Activated CD4-positive, alpha-beta T cell treated with anti-CD3 and anti-CD28 coated beads for 36 hours (primary cell): ENCODE measurements at places on chromosomes 11 and 22.
A peak's percentile ranks its signal among the peaks of the same experiment; 100 is the strongest.

GRCh38 chr11:93287434-93287833 is 43.1 kb upstream of the DEUP1 start:
- DNase-seq, result no peak

DNA sequence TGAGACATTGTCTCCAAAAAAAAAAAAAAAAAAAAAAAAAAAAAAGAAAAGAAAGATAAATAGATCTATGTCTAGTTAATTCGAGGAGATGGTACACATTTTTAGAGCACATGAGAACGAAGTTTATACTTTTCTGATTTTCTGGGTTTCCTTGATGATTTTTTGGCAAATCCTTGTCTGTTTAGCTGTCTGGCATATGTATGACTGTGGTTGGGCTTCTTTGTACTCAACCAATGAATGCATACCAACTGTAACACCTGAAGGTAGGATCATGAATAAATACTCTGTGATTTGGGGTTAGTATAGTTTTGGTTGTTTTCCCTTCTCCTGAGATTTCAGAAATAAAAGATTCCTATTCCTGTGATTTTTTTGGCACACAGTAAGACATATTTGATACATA is 63.1 kb downstream of the ARHGEF12 start:
- no peak for DNase-seq

GRCh38 chr22:19128946-19129727 is 2.0 kb upstream of the TSSK2 start:
- DNase-seq, result no peak

- peak; percentile 17 for DNase-seq
These were observed 7.7 kb upstream of the QSER1 start for GRCh38 chr11:32884770-32885384.

- DNase-seq, result no peak
These were observed 6.5 kb downstream of the PRDM11 start for GRCh38 chr11:45152740-45153595.

DNA sequence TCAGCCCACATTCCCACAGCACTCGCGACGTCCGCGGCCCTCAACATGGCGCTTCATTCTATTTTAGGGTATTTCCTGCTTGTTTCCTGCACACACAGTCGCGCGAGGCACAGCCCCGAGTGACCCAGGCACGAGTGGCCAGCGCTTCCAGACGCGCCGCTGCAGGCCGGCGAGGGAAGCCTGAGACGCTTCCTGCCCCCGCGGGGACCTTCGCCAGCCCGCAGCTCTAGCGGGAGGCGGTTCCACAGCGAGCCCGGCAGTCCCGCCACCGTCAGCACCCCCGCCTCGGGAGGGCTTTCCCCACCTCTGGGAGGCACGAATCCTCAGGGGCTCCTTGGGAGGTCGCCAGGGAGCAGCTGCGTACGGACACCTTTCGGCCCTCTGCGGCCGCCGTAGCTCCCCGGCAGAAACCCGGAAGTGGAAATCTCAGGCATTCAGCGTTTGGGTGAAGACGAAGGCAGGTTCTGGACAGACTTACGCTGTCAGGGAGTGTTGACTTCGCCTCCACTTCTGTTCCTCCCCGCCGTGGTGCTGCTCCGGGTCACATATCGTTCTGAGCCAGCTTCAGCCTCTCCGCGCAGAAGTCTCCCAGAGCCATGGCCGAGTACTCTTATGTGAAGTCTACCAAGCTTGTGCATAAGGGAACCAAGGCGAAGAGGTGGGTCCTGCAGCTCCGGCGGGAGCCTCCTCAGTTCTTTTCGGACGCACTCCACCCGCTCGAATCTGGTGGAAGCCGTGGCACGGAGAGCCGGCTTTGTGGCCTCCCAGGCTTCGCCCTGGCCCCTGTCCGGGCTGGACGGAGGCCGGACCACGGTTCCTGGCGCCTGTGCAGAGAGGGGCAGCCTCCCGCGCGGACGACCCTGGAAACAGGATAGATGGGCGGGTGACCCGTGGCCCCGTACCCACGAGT is 2925.9 kb upstream of the OR11H1 start:
- DNase-seq, result peak; percentile 8

GRCh38 chr11:14587258-14587657 is 56.3 kb upstream of the PDE3B start:
- no peak for DNase-seq

- no peak for DNase-seq
These were observed 4.9 kb downstream of the LGALS1 start for GRCh38 chr22:37680191-37680851.

- no peak for DNase-seq
These were observed 200.6 kb downstream of the KIRREL3 start for GRCh38 chr11:126800009-126800408.
